Stimulated activated CD8-positive, alpha-beta memory T cell treated with anti-CD3 and anti-CD28 coated beads, Interleukin-15, amount 100 ng/mL, for 24 hours (primary cell): ENCODE measurements at places on chromosomes 11 and 22.

DNA sequence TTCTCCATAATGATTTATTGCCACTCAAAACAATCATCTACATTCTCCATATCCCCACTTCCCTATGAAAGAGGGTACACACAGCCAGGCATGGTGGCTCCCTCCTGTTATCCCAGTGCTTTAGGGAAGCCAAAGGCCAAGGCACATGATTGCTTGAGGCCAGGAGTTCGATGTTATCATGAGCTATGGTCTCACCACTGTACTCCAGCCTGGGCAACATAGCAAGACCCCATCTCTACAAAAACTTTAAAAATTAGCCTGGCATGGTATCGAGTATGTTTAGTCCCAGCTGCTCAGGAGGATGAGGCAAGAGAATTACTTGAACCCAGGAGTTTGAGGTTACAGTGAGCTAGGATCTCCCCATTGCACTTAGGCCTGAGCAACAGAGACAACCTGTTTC, 6.0 kb downstream of the HPS5 start:
- no peak for DNase-seq

- DNase-seq, result no peak
Measured at GRCh38 chr11:117385471-117385870, 57.8 kb downstream of the CEP164 start.

DNA sequence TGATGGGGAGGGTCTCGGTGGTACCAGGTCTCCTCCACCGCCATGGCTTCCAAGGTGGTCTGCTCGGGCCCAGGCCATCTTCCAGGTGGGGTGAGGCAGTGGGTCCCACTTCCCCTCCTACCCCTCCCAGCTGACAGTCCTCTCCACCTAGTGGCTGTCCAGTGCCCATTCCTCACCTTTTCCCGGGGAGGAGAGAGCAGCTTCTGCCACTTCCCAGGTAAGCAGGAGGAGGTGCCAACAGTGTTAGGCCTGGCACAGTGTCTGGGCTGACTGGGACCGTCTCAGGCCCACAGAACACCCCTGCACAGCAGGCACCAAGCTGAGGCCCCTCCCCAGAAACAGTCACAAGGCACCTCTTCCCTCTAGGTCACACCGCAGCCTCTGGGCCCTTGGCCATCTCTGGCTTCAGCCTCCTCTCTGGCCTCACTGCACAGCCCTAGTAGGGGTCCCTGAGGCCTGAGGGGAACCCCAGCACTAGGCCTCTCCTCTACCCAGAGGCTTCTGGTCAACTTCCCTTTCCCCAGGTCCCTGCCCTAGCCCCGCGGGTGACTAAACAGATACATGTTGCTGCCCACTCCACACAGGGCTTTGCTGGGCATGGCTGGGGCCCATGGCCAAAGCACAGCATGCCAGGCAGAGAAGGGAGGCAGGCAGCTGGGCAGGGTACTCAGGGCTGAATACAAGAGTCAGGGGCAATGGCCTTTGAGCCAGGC, 2.3 kb upstream of the ANKRD13D start:
- no peak for DNase-seq

GRCh38 chr22:28021998-28022660, 103.1 kb upstream of the PITPNB start:
- no peak for DNase-seq

DNA sequence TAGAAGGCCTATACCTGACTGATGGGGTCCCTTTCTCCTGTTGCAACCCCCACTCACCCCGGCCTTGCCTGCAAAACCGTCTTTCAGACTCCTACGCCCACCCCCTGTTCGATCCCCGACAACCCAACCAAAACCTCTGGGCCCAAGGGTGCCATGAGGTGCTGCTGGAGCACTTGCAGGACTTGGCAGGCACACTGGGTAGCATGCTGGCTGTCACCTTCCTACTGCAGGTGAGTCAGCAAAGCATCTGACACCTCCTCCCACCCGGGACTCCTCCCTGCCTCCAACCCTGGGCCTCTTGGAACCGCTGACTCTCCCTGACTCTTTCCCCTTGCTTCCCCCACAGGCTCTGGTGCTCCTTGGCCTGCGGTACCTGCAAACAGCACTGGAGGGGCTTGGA, 1.2 kb downstream of the ROM1 start:
- DNase-seq, result no peak

DNA sequence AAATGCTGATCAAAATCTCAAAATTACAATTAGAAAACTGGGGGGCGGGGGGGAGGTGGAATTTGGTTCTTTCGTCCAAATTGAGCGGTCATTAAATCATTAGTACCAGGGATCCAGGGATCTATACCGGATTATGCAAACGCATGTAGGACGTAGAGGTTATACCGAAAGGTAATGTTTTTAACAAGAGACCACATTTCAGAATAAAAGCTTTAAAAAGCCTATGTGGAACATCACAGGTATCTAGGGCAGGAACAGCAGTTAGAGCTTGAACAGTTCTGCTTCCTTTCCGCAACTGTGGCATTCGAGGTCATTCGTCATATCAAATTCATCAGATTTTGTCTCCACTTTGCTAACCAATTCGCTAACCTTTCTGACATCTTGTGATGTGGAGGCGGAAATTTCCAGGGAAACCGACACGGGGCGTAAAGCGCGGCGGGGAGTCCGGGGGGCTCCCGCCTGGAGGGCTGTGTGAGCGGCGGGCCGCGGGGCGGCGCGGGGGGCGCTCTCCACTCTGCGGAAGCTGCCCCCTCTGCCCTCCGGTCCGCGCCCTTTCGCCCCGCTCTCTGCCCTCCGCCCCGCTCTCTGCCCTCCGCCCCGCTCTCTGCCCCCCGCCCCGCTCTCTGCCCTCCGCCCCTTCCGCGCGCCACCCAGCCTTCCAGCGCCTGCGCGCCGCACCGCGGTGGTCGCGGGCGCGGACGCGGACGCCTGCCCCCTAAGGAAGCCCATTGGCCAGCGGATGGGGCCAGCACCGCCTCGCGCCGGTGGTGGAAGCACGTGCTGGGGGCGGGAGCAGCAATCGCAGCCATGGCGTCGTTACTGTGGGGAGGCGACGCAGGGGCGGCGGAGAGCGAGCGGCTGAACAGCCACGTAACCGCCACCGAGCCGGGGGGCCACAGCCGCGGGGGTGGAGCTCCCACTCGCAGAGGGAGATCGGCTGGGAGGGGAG, at the start of gene DDX25:
Gene DDX25, plus strand, starts transcription at position 798 of the 949 bp plus-strand sequence. Its CDS starts 10 bp downstream, at position 808.
- DNase-seq, result no peak

GRCh38 chr11:70916351-70916750, 336.0 kb downstream of the SHANK2 start:
- DNase-seq, result no peak

GRCh38 chr22:42610186-42610585, 4.5 kb downstream of the POLDIP3 start:
- DNase-seq, result no peak

DNA sequence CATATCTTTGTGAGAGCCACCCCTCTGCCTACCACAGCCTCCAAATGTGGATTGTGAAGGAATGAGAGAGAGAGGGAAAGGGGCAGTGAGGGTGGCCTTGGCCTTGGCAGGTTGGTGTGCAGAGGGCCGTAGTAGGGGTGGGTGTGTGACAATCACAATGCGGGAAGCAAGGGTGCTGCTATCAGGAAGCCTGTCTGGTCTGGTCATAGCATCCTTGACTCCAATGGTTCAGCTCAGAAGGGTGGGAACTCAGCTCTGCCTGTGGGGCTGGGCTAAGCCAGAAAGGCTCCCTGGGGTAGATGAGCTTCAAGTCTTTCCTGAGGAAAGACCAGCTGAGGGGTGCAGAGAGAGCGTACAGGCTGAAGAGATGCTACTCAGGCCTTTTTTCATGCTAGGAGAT, 72.7 kb downstream of the RRM1 start:
- no peak for DNase-seq

- DNase-seq, result no peak
Measured at GRCh38 chr22:49643998-49644397, 183.7 kb downstream of the BRD1 start.
